Stimulated activated CD8-positive, alpha-beta memory T cell treated with anti-CD3 and anti-CD28 coated beads, Interleukin-4, amount 100 ng/mL, for 1 hour (primary cell): ENCODE measurements at places on chromosomes 7 and 10.

- DNase-seq = no peak
Measured at GRCh38 chr10:78712147-78712546, 356.6 kb upstream of the ZMIZ1 start.

GRCh38 chr10:129707406-129708388 is 240.7 kb downstream of the MGMT start:
- DNase-seq = no peak

DNA sequence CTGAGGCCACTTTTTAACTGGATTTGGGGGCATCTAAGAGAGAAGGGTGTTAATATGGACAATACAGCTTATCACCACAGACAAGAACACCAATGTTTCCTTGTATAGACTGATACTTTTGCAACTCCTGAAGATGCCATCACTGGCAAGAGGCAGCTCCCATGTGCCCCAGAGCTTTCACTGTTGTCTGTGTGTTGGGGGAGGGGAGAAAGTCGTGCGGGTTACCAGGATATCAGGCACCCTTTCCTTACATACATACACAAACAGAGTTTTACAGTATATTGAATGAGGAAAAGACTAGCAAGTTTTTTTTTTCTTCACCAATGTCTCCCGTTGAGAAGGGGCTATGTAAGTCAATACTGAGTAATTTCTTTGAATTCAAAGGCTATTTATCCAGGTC is 4.1 kb upstream of the DLX6 start:
- no peak for DNase-seq

GRCh38 chr7:99975782-99976521 is at the start of gene AZGP1:
AZGP1 (minus strand) TSS chr7:99976031; CDS start chr7:99976020, 11 bp downstream.
- no peak for DNase-seq

GRCh38 chr7:80764132-80764531 is 125.7 kb downstream of the CD36 start:
- no peak for DNase-seq

GRCh38 chr7:44287488-44288380 is 37.7 kb downstream of the CAMK2B start:
- DNase-seq = no peak

DNA sequence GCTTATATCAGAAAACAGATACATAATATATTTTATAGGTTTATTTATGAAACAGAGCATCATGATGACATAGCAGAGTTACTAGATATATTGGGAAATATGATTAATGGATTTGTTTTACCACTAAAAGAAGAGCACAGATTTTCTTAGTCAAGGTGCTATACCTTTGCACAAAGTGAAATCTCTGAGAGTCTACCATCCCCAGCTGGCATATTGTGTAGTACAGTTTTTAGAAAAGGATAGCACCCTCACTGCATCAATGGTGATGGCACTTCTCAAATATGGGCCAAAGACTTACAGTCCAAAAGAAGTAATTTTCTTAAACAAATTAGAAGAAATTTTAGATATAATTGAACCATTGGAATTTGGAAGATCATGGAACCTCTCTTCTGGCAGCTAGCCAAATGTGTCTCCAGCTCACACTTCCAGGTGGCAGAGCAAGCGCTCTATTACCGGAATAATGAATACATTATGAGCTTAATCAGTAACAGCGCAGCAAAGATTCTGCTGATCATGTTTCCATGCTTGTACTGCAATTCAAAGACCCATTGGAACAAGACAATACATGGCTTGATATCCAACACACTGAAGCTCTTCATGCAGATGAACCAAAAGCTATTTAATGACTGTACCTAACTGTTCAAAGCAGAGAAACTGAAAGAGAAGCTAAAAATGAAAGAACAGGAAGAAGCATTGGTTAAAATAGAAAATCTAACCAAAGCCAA is 21.9 kb upstream of the CREB3L2 start:
- no peak for DNase-seq

DNA sequence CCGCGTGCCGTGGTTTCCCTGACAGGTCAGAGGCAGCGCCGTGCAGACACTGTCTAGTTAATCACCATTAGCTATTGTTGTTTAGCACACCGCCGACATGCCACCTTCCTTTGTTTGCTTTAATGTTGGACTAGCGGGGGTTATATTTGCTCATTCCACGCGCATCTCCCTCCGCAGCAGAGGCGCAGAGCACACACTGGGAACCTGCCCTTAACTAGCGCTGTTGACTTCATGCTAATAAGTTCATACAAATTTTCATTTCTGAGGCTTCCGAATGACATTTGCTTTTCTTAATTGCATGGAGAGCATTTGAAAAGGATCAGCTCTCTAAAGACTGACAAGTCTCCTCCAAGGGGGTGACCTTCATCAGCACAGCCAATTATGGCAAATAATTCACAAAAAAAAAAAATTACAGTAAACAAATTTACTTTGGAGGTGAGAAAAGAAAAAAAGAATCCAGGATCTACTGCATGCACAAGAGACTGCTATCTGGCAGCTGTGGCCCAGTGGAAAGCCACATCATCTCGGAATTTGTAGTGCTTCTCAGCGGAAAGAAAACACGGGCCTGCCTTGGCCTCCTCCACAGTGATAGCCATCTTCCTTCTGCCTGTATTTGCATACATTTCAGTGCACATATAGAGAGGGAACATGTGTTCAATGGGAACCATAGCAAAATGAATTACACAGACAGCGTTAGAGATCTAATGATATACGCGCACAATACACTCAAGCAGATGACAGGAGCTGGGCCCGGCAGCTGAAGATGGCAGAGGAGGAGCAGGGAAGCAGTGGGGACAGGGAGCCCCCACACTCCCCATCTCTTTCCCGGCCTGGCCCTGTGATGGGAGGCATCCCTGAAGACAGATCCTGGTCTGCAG is 94.2 kb downstream of the EBF3 start:
- no peak for DNase-seq

- DNase-seq = no peak
Measured at GRCh38 chr7:12570168-12570533, 369 bp upstream of the SCIN start.

- DNase-seq = no peak
Measured at GRCh38 chr10:131652438-131653139, 248.2 kb upstream of the PPP2R2D start.

- DNase-seq = no peak
Measured at GRCh38 chr10:995559-995926, 7.3 kb downstream of the GTPBP4 start.

DNA sequence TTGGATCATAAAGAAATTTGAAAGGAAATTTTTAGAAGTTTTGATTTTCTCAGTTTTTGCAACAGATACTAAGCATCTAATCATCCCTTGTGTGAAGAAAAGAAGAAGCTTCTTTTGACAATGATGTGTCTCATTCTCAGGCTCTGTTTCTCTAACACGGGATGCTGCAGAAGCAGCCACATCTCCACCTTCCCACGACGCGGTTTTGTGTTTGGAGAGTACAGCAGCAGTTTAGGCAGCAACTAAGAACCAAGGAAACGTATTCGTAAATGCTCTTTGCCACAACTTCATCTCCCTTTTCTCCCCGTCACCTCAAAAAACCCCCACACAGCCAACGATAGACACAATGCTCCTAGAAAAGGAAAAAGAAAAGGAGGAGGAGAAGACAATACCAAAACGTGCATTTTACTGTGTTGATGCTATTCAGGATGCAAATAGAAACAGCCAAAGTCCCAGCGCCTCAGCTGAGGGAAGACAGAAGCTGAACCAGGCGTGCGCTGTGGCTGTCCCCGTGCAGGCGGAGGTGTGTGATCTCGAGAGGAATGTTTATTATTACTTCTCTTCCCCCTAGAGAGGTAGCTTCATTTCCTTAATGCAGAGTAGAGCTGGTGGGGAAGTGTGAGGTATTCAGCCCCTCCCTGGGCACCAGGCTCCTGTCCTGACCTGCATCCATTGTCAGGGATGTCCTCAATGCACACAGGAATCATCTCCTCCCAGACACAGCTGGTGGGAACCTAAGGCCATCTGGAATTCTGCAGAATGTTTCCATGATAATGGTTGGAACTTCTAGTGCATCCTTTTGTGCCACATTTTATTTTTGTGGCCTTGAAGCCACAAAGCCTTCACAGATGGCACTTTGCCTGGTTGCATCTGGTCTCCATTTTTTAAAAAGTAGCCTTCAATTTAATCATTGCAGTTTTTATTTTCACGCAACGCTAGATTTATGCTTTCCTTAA is 174.6 kb upstream of the KLF6 start:
- DNase-seq = no peak

- DNase-seq = no peak
Measured at GRCh38 chr10:62635127-62635526, 169.4 kb upstream of the ADO start.

DNA sequence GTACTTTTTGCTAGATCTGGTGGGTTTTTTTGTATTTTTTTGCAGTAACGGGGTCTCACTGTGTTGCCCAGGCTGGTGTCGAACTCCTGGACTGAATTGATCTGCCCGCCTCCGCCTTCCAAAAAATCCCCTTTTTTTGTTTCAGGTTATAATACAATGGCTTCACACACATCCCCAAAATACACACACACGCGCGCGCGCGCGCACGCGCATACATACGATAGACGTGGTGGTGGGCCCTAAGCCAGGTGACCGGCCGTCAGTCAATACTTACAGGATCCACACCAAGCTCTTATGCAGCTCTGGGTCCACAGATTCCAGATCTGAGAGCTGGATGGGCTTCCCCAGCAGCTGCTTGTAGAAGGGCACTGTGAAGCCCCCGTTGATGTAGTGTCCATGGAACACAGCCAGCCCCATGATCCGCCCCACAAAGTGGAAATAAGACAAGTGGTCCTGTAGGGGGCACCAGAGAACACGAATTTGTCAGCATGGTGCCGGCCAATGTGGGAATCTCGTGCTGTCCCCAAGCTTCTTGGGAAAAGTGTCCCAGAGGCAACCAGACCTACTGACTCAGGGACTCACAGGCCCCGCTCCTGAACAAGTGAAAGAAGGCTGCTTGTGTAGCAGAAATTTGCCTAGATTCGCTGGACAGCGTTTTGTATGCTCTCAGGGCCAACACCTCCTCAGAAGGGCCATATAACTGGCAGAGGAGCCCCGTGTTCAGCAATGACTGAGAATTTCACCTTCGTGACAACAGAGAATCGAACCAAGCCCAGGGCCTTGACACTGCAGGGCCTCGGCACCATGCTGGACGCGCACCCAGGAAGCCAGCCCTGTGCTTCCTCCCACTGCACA is 103.6 kb downstream of the SMURF1 start:
- no peak for DNase-seq

DNA sequence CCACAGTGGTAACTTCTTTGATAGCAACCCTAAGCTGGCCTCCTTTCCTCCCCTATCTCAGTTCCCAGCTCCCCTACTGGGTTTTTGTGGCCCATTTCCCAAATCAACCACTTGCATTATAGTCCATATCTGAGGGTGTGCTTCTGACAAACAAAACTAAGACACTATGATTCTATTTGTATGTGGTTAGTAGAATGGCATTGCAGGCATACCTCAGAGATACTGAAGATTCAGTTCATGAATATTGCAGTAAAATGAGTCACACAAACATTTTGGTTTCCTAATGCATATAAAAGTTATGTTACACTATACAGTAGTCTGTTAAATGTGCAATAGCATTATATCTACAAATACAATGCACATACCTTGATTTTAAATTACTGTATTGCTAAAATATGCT is 15.4 kb upstream of the TMEM243 start:
- no peak for DNase-seq

DNA sequence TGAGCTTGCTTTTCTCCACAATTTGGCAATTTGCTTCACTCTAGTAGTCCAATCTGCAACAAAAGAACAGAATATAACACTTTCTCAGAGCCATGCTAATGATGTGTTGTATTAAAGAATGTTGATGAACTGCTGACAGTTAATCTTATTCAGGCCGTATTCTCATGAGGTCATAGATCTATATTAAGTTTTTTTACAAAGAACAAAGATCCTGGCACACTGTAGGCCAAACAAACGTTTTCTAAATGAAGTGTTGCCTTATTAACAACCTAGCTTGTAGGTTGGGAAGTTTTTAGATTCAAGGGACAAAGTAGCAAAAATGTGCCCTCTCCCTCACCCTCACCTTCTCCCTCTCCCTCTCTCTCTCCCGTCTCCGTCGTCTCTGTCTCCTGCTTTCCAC is 6.8 kb downstream of the HILPDA start:
- DNase-seq = no peak

- no peak for DNase-seq
Measured at GRCh38 chr10:58189269-58189668, 78.4 kb downstream of the IPMK start.

GRCh38 chr10:79137826-79138225 is 69.1 kb downstream of the ZMIZ1 start:
- DNase-seq = peak; percentile 11

DNA sequence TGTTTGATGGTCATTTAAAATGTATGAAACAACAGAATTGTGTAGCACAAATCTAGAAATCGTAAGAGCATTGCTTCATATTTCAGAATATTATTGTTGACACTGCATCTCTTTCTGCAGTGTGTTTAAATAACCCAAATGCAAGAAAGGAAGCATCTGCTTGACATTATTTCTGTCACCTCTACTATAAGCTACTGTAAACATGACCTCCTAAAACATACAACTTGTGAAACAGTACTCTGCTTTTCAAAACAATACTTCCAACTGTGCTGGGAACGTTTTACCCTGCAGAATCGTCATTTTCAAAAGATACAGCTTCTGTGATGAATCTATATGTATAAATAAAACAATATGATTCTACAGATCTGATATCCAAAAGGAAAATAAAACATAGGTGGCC is 82.0 kb downstream of the RNF133 start:
- no peak for DNase-seq

GRCh38 chr7:70719125-70719524 is 412.8 kb upstream of the GALNT17 start:
- DNase-seq = no peak

DNA sequence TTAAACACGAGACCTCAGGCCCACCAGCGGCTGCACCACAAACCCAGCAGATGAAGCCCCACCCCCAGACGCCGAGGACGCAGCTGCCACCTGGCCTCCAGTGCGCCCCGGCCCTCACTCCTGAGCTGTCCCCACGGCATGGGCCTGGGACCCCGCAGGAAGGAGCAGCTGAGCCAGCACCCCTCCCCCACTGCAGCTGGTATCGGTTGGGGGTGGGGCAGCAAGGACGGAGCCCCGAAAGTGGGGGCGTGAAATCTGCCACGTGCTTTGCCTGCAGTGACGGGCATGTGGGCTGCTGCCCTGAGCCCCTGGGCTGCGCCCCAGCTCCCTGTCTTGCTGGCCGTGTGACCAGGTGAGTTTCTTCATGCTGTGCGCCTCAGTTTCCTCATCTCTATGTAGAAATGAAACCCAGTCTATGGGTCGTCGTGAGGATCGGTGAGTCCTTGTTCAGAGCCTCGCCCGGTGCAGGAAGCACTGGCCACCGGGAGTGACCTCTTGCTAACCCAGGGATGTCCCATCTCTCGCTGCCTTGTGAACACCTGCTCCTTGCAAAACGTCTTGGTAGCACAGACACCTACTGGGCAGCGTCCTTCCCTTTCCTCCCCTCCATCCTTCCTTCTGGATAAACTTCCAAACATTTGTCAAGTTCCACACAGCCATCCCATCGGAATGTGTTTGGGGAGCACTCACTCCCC is 32.0 kb downstream of the CFAP46 start:
- no peak for DNase-seq
